Activated naive CD4-positive, alpha-beta T cell treated with anti-CD3 and anti-CD28 coated beads for 36 hours (primary cell): ENCODE measurements at places on chromosomes 7 and 10. TPM values are rescaled to one million over a fixed set of nuclear protein-coding genes. Genes with fewer than 3 reads are reported as not detected.
A peak's percentile ranks its signal among the peaks of the same experiment; 100 is the strongest.

DNA sequence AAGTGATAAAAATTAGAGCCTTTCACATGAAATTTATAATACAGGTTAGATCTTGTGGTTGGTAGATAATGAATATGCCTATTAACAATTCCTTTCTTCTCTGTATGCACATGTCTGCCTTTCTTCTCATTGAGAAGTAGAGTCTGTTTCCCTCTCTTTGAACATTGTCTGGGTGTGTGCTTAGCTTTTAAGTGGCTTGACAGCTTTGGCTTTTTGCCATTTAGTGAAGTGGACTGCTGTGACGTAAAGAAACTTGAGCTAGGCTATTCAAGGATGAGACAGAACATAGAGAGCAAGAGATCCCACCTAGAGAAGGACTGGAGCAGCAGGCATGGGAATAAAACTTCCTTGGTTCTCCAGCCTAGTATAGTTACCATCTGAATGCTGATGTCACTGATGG lies 996.7 kb upstream of the CELF2 start:
- DNase-seq, result no peak

GRCh38 chr10:173741-174140 lies 38.5 kb downstream of the ZMYND11 start:
- no peak for DNase-seq

- DNase-seq, result no peak
These were observed 1.6 kb downstream of the AIFM2 start for GRCh38 chr10:70130878-70131559.

DNA sequence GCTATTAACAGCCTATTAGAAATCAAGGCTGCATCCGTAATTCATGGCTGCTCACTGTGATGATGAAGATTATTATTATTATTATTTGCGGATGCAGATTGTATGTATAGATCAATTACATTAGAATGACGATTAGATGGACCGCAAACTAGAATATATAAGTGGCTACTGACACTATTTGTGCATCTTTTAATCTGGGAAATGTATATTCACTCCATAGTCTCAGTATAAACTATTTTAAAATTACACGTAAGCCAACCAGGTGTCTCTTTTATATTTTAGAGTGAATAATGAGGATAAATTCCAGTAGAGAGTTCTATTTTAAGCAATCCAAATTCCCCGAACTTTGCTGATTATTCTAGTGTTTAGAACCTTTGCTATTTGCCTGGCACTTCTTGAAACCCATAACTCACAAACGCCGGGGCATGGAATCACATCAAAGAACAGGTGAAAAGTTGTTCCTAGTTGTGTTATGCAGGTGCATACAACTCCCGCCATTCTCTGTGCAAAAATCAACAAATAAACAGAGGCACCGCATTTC lies 509 bp upstream of the ING3 start:
- DNase-seq, result no peak

DNA sequence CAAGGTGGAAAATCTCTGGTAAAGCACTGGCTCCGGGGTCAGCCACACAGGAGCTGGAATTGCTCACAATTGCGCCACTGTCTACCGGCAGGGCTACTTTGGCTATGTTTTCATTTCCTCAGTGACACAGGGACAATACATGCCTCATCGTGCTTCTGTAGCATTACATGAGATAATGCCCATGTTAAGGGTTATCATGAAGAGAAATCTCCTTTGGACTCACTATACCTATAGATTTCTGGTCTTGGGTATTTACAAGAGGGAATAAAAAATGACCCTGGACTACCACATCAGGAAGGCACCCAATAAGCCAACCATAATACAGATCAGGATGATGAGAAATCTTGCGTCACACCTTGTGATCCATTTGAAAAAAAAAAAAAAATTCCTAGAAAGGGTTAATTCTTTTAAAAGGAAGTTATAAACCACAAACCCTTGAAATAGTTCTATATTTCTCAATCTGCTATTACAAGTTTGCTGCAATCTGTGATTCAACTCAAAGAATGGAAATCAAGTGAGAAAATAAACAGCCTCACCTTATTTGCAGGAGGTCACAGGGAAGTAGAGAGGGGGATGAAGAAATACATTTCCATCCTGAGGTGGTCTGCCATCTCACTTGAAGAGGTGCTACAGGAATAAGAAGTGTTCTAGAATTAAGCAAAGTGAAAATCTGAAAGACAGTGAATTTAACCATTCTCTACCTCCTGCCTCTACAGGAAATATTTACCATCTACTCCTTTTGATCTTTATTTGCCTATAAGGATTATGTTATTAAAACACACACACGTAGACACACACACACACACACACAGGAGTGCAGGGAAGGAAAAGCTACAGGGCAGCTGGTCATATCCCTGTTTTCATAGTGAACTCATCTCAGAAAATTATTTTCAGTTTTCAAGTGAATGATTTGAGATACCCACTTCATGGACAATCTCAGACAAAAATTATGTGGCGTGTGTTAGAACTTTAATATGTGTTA lies 231.3 kb upstream of the CELF2 start:
- no peak for DNase-seq

DNA sequence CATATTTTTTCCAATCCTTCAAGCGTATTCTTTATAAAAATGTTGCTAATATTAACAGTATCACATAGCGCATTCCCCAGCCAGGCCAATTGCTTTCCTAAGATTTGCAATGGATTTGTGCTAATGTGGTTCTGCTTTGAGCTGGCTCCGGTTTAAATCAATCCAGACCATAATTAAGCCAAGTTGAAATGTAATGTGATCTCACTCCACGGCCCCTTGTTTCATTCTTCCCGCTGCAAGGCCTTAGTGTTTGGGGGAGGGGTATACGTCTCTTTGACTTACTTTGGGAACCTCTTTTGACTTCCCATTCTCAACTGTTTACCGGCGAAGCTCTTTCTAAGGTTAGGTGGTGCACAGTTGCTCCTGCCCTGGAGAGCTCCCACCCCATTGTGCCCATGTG lies 86.4 kb downstream of the PRPF18 start:
- DNase-seq, result no peak

GRCh38 chr10:22605168-22605567 lies 109.2 kb downstream of the PIP4K2A start:
- DNase-seq, result no peak

DNA sequence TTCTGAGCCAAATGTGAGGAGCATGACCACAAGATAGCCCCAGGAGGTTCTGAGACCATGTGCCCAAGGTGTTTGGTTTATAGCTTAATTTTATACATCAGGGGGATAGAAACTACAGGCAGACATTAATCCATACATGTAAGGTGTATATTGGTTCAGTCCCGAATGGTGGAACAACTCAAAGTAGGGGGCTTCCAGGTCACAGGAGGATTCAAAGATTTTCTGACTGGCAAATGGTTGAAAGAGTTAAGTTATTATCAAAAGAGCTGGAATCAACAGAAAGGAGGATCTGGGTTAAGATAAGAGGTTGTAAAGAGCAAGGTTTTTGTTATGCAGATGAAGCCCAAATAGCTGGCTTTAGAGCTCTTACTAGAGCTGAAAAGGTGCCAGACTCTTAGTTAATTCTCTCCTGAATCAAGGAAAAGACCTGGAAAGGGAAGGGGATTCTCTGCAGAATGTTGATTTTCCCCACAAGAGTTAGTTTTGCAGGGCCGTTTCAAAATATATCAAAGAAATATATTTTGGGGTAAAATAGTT lies 640.0 kb downstream of the IPMK start:
- DNase-seq, result no peak

GRCh38 chr10:113420733-113421675 lies 131.8 kb upstream of the HABP2 start:
- DNase-seq, result no peak

DNA sequence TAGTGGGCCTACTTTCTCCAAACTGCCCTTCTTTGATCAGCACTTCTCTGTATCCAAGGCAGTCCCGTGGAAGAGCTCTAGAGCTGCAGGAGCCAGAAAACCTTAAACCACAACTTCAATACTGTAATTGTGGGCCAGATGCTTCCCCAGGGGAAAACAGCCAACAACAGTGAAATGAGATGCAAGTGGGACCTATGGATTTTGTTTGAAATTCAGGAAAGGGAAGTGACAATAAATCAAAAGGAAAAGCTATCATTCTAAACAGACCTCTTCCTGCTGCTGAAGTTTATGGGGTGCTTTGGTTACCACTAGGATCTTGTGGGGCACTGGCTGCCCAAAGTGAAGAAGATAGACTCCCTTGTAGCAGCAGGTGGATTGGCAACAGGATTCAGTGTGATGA lies 1031.7 kb downstream of the LRMDA start:
- DNase-seq, result no peak

DNA sequence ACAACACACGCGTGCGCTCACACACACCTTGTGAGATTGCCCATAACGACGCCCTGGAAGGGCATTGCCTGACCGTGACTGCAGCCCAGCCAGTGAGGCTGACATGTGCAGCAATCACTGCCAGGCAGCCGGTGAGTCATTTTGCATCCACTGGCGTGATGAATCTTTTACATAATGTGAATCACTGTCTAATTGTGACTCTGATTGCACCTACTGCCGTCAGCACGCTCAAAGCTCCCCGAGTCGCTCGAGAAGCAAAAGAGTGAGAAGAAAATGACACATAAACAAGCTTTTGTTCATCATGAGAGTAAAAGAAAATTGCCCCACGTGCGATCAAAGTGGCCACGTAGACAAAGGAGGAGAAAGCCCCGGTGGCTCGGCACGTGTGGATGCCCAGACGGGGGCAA lies 117.4 kb upstream of the PFKP start:
- DNase-seq, result peak; percentile 69

DNA sequence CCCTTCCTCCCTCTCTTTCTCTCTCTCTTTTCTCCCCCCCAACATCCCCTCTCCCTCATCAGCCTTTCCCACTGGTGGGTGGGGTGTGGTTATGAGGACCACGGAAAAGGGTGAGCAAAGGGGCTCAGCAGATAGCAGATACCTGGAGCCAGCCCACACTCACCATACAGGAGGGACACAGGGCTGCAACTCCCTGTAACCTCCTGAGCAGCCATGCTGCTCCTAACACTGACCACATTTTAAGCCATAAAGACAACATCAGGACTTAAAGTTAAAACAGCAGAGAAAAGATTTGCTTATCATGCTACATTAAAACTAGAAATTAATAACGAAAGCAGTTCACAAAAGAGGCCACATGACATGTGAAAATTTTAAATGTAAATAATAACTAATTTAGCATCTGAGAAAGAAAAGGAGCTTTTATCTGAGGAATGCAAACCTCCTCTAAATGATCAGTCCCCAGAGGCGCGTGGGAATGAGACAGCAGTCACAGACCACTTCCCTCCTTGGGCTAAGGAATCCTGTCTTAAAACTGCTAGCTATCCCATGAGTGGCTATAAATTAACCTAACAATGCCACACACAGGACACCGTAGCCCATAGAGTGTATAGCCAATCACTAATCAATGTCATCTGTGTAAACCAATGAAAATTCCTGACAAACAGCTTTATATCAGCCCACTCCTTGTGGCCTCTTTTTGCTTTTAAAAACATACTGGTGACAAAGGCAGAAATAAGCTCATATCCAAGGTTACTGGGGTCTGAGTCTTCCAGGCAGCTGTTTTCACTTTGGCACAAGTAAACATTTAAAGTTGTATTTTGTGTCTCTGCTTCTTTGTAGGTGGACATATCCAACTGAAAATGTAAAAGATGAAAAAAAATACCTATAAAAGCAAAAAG lies 33.3 kb downstream of the PKD1L1 start:
- DNase-seq, result no peak

GRCh38 chr10:35696392-35697287 lies 54.5 kb upstream of the FZD8 start:
- DNase-seq, result no peak

GRCh38 chr7:45039106-45039505 lies 39.1 kb downstream of the CCM2 start:
- no peak for DNase-seq

DNA sequence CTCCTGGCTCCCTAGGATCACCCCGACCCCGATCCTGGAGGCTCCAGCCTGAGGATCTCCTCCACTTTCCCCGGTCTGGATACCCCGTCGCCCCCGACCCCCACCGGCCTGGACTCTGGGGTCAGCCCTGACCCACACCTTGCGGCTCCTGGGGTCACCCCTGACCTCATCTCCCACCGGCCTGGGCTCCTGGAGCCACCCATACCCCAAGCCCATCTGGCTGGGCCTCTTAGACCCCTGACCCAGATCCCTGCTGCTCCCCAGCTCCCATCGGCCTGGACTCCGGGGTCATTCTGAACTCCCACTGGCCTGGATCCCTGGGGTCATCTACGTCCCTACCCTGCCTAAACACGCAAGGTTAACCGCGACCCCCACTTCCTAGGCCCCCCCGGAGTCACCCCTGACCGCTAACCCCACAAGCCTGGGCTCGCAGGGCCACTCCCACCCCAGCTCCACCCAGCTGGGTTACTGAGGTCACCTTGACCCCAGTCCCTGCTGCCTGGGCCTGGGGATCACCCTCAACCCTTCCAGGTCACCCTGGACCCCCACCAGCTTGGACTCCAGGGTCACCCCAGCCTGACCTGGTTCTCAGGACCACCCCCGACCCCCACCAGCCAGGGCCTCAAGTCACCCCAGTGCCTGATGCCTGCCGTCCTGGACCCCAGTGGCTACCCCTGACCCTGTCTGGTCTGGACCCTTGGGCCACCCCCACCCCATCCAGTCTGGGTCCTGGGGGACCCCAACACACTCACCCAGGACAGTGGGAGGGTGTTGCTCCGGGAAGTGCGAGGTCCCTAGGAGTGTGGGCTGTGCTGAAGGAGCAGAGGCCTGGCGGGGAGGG lies 1.2 kb downstream of the FOXK1 start:
- DNase-seq, result peak; percentile 18

GRCh38 chr7:81155654-81156373 lies 237.0 kb upstream of the SEMA3C start:
- no peak for DNase-seq

GRCh38 chr7:100632951-100633717 lies 8.2 kb downstream of the TFR2 start:
- DNase-seq, result peak; percentile 71

DNA sequence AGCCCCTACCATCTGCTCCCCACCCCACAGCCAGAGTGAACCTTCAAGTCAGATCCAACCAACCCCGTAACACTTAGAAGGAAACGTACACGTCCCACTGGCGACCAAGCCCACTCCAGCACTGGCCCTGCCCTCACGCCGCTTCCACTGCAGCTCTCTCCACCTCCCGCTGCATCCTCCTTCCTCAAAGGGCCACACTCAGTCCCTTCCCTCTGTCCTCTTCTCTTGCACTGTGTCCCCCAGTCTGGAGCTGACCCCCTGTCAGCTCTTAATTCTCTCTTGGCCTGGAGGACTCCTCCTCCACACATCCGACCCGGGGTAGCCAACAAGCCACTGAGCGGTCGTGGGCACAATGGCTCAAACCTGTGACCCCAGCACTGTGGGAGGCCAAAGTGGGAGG lies 85.8 kb downstream of the PROSER2 start:
- no peak for DNase-seq

- DNase-seq, result no peak
These were observed 5.4 kb downstream of the PPIA start for GRCh38 chr7:44801890-44802289.

The CPN1 gene
- total RNA-seq, result not detected

The NAT16 gene
- not detected for total RNA-seq

The CASTOR2 gene
- 2.1 TPM for total RNA-seq

The PDZD7 gene
- 0.62 TPM for total RNA-seq

The VSTM4 gene
- not detected for total RNA-seq

The SLC35G1 gene
- 3.8 TPM for total RNA-seq

The VSTM2A gene
- total RNA-seq, result not detected

The CLCN1 gene
- not detected for total RNA-seq

The FAM131B gene
- 1.5 TPM for total RNA-seq

The OGDHL gene
- total RNA-seq, result 0.12 TPM

The CHAT gene
- not detected for total RNA-seq
